ENCODE measurements at places on chromosomes 7 and 10.

GRCh38 chr10:59711871-59712494, 2.3 kb upstream of the SLC16A9 start:
- H3K4me3 ChIP-seq = no peak overlapping the region
- peaks cover 69% of the 10 kb centered on the region for H3K27me3 ChIP-seq
- DNase-seq = no peak
- no peak overlapping the region for H3K27ac ChIP-seq
- peaks cover 3% of the 10 kb centered on the region for H3K4me1 ChIP-seq

DNA sequence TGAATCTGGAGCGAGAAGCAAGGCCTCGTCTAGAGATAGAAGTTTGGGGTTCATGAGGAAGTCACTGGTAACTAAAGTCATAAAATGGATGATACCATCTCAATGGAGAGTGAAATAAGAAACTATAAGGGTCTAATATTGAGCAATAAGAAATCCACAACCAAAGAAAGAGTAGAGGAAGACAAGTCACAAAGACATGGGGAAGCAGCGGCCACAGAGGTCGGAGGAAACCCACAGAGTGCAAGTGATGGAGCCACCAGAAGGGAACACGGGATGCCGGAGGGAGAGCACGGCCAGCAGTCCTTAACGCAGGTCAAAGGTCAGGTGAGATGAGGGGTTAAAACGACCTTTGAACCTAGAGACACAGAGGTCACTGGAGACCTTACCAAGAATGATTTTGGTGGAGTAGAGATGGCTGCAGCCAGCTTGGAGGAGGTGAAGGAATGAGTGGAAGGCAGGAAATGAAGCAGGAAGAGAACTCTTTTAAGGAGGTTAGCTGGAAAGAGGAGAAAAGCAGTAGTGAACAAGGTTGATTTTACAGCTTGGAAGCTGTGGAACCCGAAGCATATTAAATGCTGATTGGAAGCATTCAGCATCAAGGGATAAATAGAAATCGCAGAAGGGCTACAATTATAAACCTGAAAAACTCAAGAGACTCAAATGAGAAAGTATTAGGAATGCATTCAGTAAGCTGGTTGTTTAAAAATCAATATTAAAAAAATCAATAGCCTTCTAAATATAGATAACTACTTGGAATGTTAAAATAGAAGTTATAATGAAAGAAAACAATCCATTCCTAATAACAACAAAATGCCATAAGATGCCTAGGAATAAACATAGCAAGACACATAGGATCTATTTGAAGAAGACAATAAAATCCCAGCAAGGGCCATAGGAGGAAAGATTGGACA, 93.7 kb downstream of the SVOPL start:
- H3K4me3 ChIP-seq = no peak overlapping the region
- no peak overlapping the region for H3K27ac ChIP-seq
- H3K36me3 ChIP-seq = no peaks in the 10 kb centered on the region

GRCh38 chr7:7719236-7719635, 829 bp upstream of the RPA3 start:
- peaks cover 13% of the 10 kb centered on the region for H3K36me3 ChIP-seq
- H3K27me3 ChIP-seq = no peaks in the 10 kb centered on the region
- DNase-seq = no peak
- peak overlapping the region; percentile 39 for H3K4me3 ChIP-seq

GRCh38 chr10:72164617-72165016, 51.2 kb upstream of the ANAPC16 start:
- DNase-seq = no peak
- H3K4me1 ChIP-seq = peaks cover 35% of the 10 kb centered on the region
- no peaks in the 10 kb centered on the region for H3K27me3 ChIP-seq
- peaks cover 36% of the 10 kb centered on the region for H3K36me3 ChIP-seq
- peak overlapping the region; percentile 57 for H3K27ac ChIP-seq

GRCh38 chr7:102186306-102186705, 100.4 kb upstream of the SH2B2 start:
- no peak for DNase-seq
- H3K4me1 ChIP-seq = no peaks in the 10 kb centered on the region
- no peak overlapping the region for H3K27ac ChIP-seq
- no peaks in the 10 kb centered on the region for H3K27me3 ChIP-seq

DNA sequence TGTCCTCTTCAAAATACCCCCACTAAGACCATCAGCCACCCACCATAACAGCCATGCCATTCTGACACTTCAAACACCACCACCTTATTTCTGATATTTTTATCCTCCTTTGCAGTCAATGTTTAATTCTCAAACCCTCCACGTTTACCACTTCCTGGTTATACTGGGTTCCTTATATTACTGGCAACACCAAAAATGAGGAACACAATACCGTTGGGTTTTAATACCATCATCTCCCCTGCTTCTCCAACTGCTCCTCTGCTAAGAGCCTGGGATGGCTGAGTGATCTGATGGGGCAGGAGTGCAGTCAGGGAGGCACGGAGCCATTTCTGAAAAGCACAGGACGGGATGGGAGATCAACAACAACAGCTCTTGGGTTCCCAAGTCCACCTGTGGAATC, 140.5 kb downstream of the CHCHD3 start:
- no peak overlapping the region for H3K27ac ChIP-seq
- H3K4me1 ChIP-seq = peaks cover 10% of the 10 kb centered on the region
- no peaks in the 10 kb centered on the region for H3K27me3 ChIP-seq
- H3K4me3 ChIP-seq = no peak overlapping the region
- peaks cover 46% of the 10 kb centered on the region for H3K36me3 ChIP-seq

DNA sequence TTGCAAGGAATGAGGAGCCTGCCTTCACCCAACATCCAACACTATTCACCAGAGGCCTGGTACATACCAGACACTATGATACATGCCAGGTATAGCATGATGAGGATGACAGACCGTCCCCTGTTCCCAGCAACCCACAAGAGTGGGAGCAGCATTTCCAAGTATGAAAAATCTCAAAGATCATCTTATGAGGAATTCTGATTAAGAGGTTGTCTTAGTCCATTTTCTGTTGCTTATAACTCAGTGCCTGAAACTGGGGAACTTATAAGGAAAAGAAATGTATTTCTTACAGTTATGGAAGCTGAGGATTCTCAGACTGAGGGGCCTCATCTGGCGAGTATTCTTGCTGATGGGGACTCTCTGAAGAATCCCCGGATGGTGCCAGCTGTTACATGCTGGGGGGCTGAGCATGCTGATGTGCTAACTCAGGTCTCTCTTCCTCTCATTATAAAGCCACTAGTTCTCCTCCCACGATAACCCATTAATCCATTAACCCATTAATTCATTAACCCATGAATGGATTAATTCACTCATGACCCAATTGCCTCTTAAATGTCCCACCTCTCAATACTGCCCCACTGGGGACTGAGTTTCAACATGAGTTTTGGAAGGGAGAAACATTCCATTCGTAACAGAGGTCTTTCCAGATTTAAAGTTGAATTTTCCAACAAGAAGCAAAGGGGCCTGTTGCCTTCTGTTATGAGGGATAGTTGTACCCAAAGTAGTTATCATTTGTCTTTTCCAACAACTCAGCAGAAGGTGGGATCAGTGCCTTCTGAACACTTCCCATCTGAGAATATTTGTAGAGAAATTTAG, 173.9 kb downstream of the HERPUD2 start:
- peaks cover 1% of the 10 kb centered on the region for H3K4me1 ChIP-seq
- no peak overlapping the region for H3K4me3 ChIP-seq
- no peak overlapping the region for H3K27ac ChIP-seq
- no peaks in the 10 kb centered on the region for H3K36me3 ChIP-seq
- H3K27me3 ChIP-seq = peaks cover 10% of the 10 kb centered on the region

- H3K27ac ChIP-seq = no peak overlapping the region
- no peak for DNase-seq
- H3K27me3 ChIP-seq = no peaks in the 10 kb centered on the region
- peaks cover 31% of the 10 kb centered on the region for H3K36me3 ChIP-seq
These were observed 52.8 kb downstream of the LMBR1 start for GRCh38 chr7:156840134-156840533.

DNA sequence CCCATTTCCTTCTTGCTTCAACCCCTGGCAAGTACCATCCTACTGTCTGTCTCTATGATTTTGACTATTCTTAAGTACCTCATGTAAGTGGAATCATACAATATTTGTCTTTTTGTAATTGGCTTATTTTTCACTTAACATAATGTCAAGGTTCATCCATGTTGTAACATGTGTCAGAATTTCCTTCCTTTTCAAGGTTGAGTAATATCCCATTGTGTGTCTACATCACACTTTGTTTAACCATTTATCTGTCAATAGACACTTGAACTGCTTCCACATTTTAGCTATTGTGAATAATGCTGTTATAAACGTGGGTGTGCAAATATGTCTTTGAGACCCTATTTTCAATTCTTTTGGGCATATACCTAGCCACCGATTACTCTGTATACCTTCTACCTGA, 14.0 kb upstream of the CDK14 start:
- H3K36me3 ChIP-seq = no peaks in the 10 kb centered on the region
- no peak for DNase-seq
- no peaks in the 10 kb centered on the region for H3K27me3 ChIP-seq
- H3K4me1 ChIP-seq = no peaks in the 10 kb centered on the region
- H3K4me3 ChIP-seq = no peak overlapping the region

- no peak for DNase-seq
- no peaks in the 10 kb centered on the region for H3K27me3 ChIP-seq
- no peak overlapping the region for H3K27ac ChIP-seq
- peaks cover 26% of the 10 kb centered on the region for H3K4me1 ChIP-seq
- no peak overlapping the region for H3K4me3 ChIP-seq
These were observed 2.4 kb downstream of the UBE2H start for GRCh38 chr7:129950191-129950932.

DNA sequence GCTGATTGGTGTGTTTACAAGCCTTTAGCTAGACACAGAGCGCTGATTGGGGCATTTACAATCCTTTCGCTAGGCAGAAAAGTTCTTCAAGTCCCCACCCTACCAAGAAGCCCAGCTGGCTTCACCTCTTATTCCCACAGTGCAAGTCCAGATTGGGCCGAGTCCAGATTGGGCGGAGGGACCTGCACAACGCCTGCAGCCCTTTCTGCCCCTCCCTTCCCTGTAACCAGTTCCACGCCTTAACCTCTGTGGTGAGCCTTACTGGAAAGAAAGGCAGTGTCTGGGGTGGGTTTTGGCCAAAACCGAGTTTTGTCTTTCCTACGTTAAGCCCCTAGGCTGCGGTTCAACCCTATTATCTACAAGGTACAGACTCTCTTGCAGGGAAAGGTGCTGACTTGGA, 268.7 kb downstream of the ZEB1 start:
- H3K27ac ChIP-seq = no peak overlapping the region
- no peak for DNase-seq
- H3K4me1 ChIP-seq = peaks cover 9% of the 10 kb centered on the region
- H3K27me3 ChIP-seq = peaks cover 52% of the 10 kb centered on the region
- no peak overlapping the region for H3K4me3 ChIP-seq

GRCh38 chr10:108908096-108908495, 1015.2 kb downstream of the XPNPEP1 start:
- no peaks in the 10 kb centered on the region for H3K36me3 ChIP-seq
- H3K27me3 ChIP-seq = peaks cover 12% of the 10 kb centered on the region
- H3K4me1 ChIP-seq = no peaks in the 10 kb centered on the region
- no peak overlapping the region for H3K27ac ChIP-seq
- no peak overlapping the region for H3K4me3 ChIP-seq
- no peak for DNase-seq

GRCh38 chr10:62652114-62652513, 152.4 kb upstream of the ADO start:
- H3K4me3 ChIP-seq = no peak overlapping the region
- no peak for DNase-seq
- H3K4me1 ChIP-seq = peaks cover 46% of the 10 kb centered on the region
- H3K27ac ChIP-seq = no peak overlapping the region
- H3K36me3 ChIP-seq = no peaks in the 10 kb centered on the region

DNA sequence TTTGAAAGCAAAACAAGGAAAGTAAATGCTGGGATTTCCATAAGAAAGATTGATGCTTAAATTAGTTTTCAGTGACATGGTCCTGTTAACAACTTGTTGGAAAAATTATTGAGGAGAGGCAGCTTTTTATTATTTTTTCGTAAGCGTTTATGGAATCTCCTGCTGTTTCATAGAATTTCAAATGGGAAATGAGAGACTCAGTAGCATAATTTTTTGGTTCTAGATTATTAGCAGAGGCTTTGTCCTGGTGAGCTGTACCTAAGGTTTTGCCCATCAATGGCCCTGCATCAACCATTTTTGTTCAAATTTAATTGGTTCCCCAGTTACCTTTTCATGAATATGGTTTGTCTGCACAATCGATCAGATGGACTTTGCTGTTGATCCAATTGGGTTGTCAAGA, 205.7 kb downstream of the BMPER start:
- H3K27ac ChIP-seq = no peak overlapping the region
- DNase-seq = no peak

GRCh38 chr7:130084037-130084875, 13.9 kb downstream of the KLHDC10 start:
- H3K4me3 ChIP-seq = no peak overlapping the region
- no peaks in the 10 kb centered on the region for H3K27me3 ChIP-seq
- H3K4me1 ChIP-seq = peaks cover 30% of the 10 kb centered on the region
- H3K36me3 ChIP-seq = peaks cover 13% of the 10 kb centered on the region
- no peak for DNase-seq

- H3K4me1 ChIP-seq = no peaks in the 10 kb centered on the region
- no peak overlapping the region for H3K4me3 ChIP-seq
- no peaks in the 10 kb centered on the region for H3K36me3 ChIP-seq
- no peaks in the 10 kb centered on the region for H3K27me3 ChIP-seq
- DNase-seq = no peak
- no peak overlapping the region for H3K27ac ChIP-seq
These were observed 82.3 kb downstream of the NXPH1 start for GRCh38 chr7:8515640-8516185.

- no peak for DNase-seq
- no peaks in the 10 kb centered on the region for H3K27me3 ChIP-seq
- no peak overlapping the region for H3K4me3 ChIP-seq
These were observed 132.2 kb downstream of the CD36 start for GRCh38 chr7:80770675-80771081.

GRCh38 chr7:98133621-98134303, 27.1 kb downstream of the LMTK2 start:
- DNase-seq = no peak
- no peaks in the 10 kb centered on the region for H3K27me3 ChIP-seq
- no peak overlapping the region for H3K27ac ChIP-seq
- H3K4me1 ChIP-seq = peaks cover 50% of the 10 kb centered on the region

- no peak for DNase-seq
- H3K27me3 ChIP-seq = no peaks in the 10 kb centered on the region
- no peaks in the 10 kb centered on the region for H3K36me3 ChIP-seq
- H3K4me3 ChIP-seq = no peak overlapping the region
- H3K27ac ChIP-seq = no peak overlapping the region
These were observed 1066.5 kb downstream of the TYW1 start for GRCh38 chr7:68063171-68063570.

DNA sequence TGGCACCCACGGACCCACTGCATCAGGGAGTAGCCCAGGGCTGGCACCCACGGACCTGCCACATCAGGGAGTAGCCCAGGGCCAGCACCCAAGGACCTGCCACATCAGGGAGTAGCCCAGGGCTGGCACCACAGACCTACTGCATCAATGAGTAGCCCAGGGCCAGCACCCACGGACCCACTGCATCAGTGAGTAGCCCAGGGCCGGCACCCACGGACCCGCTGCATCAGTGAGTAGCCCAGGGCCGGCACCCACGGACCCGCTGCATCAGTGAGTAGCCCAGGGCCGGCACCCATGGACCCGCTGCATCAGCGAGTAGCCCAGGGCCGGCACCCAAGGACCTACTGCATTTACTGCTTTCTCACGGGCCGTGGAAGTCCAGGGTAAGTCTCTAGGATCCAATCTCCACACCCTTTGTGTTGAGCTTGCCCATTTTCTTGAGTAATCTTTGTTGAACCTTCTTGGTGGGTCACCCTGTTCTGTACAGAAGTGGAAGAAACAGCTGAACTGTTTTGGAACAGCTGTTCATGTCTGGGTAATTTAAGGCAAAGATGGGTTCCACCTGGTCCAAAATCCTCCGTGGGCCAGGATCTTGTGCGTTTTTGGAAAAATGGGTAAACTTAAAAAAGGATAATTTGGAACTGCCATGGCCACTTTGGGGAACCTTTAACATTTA, 69.0 kb downstream of the VIPR2 start:
- H3K4me3 ChIP-seq = no peak overlapping the region
- H3K27me3 ChIP-seq = peaks cover 13% of the 10 kb centered on the region
- no peaks in the 10 kb centered on the region for H3K36me3 ChIP-seq
- no peak overlapping the region for H3K27ac ChIP-seq
- peaks cover 9% of the 10 kb centered on the region for H3K4me1 ChIP-seq
- no peak for DNase-seq
